ENCODE measurements at places on chromosomes 6 and 20.

- DNase-seq: no peak
These were observed 33.1 kb upstream of the SMLR1 start for GRCh38 chr6:130794010-130794697.

DNA sequence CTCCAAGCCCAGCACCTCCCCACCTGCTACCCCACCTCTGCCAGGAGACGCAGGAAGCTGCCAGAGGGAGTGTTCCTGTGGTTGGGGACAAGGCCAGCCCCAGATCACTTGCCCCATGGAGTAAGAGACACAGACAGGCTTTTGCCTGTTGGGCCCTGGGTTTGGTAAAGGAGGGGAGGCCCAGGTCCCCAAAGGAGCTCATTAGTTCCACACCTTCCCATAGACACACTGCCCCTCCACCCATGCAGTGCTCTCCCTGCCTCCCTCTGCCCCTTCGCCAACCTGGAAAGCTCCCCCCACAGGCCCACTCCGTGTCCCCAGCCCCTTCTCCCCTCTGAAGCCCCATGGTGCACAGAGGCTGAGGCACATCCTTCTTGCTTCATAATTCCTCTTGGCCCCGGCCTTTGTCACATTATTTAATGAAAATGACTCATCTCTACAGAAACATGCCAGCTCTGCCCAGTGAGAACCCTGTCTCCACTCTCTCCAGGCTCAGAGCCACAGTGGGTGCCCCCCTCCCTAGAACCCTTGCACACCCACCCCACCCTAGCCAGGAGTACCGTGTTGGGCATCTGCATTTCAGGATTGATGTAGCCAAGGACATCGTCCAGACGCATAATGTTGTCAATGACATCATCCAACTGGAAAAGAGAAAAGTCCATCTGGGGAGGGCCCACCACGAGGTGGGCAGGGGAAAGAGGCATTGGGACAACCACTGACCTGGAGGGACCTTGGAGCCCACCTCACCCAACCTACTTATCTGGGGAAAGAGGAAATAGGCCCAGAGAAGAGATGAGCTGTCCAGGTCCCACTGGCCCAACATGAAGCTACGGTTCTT, 46.0 kb downstream of the TFEB start:
- DNase-seq: no peak

DNA sequence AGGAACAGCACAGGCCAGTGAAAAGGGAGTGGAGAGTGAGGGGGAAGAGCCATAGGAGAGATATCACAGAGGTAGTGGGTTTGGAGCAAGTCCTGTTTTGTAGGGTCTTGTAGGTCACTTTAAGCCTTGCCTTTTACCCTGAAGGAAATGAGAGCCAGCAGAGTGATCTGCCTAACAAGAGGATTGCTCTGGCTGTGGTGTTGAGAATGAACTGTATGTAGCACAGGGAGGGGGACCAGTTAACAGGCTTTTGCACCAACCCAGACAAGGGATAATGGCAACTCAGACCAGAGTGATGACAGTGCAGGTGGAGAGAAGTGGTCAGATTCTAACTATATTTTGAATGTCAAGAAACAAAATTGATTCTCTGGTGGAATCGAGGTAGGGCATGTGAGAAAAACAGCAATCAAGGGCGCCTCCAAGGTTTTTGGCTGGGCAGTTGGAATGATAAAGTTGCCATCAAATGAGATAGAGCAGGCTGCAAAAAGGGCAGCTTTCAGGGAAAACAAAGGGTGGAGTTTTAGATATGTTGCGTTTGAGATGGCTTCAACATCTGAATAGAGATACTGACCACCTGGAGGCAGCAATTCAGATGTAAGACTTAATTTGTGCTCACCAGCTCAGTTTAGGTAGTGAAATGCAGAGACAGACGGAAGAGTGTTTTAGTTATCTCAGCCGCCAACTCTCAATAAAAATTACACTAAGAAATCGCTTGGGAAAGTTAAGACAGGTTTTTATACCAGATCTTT, 134.4 kb upstream of the BTBD3 start:
- no peak for DNase-seq

GRCh38 chr20:3239026-3239866, at the start of gene SLC4A11:
TSS of gene SLC4A11 (minus strand) at chr20:3239190. CDS start at chr20:3239137, 53 bp downstream.
- DNase-seq: peak; percentile 71

GRCh38 chr20:13863244-13863643, 78.4 kb downstream of the NDUFAF5 start:
- DNase-seq: no peak

DNA sequence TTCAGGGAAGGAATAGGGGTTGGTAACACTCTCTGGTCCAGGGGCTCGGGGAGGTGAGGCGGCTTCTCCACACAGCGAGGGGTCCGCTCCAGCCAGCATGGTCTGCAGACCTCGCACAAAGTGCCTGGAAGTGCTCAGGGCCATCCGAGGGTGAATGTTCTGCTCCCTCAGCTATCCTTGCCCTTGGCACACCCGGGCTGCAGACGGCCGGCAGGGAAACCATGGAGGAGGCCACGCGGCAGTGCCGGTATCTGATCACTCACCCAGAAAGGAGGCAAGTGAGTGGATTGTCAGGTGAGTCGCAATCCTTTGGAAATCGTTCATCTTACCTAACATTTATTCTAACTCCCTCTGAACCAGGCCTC, 62.0 kb downstream of the DLL1 start:
- DNase-seq: no peak

DNA sequence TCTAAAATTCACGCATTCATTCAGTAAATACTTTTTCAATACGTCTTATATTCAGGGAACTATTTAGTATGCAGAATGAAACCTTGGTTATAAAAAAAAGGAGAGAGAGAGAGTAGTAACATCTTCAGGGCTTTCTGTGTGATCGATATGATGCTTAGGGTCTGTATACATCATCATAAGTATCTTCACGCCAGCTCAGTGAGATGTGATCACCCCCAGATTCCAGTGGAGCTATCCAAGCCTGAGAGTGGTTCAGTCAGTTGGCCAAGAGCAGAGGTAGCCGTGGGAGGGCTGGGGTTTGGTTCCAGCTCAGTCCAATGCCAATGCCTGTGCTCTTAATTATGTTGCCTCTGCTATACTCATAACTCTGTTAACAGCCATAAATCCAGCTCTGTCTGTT, 8.6 kb downstream of the CD83 start:
- DNase-seq: no peak

DNA sequence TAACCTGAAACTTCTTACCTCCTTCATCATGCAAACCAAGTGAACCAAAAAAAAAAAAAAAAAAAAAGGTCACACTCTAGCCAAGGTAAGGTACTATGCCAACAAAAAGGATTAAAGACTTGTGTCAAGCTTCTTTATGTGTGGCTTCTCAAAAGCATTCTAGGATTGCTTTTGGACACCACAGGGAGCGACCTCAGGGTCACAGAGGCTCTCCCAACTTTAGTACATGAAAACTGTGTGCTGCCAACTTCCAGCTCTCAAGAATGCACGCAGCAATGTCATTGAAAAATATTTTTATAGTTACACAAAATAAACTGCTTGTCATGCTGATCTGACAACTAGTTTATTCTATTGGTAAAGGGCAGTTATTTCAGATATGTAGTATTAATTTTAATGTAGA, 243.8 kb downstream of the PLCB1 start:
- DNase-seq: no peak

GRCh38 chr6:127288705-127289104, 22.0 kb downstream of the RNF146 start:
- DNase-seq: no peak

GRCh38 chr20:41049451-41049850, 20.8 kb downstream of the TOP1 start:
- no peak for DNase-seq
